Nucleus accumbens (tissue), 56 donors: ENCODE measurements at places on chromosomes 11 and 22.
A peak's percentile ranks its signal among the peaks of the same experiment; 100 is the strongest.

- no peak for DNase-seq
These were observed 73.3 kb downstream of the MYO7A start for GRCh38 chr11:77201370-77201769.

GRCh38 chr11:3047637-3048036 is 9.6 kb downstream of the CARS1 start:
- no peak for DNase-seq

DNA sequence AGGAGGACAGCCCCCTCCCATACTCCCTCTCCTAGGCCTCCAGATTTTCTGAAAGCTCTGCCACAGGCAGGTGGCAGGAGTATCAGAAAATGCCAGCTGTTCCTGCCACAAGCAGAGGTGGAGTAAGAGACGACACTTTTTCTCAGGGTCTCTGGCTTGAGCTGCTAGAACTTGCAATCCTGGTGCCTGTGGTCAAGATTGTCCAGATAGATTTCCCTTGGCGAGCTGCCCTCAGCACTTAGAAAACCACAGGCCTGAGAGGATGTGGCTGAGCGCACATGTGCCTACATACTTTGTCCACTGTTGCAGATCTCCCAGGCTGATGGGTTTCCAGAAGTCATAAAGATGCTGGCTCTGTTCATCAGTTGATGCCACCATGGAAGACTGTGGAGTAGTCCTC is 65.7 kb upstream of the NAV2 start:
- DNase-seq, result no peak

DNA sequence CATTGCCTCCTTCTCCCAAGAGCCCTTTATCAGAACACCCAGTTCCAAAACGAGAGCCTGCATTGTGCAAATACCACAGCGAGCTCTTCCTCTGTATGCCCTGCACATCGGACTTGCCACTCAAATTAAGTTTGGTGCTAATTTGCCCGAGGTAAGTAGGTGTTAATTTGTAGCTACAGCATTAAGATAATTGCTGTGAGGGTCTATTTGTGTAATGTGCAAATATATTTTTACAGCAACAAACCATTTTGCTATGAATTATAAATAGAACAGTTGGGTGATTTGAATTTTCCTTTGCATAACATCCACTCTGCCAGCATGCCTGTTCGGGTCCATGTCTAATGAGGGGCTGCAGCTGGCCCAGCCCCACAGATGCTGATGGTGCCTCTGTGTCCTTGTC is 8.1 kb downstream of the ARHGAP8 start:
- no peak for DNase-seq

DNA sequence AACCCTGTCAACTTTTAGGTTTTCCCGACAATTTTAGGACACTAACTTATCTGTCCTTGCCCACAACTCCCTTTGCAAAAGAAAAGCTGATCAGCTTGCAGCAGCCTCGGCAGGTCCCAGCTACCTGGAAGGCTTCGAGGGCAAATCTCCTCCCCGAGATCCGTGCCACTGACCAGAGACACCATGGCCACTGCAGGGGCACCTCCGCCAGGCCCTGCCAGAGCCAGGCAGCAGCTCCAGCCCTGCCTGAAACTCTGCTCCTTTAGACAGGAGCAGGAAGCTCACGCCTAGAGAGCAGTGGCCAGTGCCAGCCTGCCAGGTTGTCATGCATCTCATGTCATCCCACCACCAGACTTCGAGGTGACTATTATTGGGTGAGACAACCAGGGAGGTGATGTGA is 21.1 kb downstream of the KCNJ4 start:
- no peak for DNase-seq

DNA sequence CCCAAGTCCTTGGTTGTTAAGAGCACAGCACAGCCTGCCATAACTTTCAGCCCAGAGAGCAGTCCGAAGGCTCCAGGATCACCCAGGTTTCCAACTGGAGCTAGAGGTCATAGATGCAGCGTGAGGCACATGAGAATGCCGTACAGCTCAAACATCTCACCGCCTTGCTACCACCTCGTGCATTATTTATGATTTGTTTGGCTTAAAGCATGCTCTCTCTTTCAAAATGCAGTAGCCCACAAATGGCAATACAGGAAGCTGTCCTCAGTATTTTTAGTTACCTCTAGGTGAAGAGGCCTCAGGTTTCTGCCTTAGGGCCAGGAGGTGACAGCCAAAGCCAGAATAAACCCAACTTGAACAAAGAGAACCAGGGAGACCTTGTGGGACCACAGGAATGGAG is 14.4 kb downstream of the SCN3B start:
- no peak for DNase-seq

DNA sequence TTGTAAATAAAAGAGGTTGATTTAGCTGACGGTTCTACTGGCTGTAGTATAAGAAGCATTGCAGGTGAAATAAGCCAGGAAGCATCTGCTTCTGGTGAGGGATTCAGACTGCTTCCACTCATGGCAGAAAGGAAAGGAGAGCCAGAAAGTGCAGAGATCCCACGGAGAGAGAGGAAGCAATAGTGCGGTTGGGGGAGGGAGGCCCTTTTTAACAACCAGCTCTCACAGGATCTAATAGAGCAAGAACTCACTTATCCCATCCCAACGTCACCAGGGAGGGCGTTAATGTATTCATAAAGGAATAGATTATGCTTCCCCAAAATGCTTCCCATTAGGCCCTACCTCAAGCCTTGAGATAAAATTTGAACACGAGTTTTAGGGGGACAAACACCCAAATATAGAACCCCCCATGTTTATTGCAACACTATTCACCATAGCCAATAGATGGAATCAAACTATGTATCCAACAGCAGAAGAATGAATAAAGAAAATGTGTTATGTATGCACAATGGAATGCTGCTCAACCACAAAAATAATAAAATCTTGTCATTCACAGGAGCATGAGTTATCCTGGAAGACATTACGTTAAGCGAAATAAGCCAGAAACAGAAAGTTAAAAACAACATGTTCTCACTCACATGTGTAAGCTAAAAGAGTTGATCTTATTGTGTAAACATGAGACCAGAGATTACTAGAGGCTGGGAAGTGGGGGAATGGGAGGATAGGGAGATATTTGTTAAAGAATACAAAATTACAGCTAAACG is 908.3 kb upstream of the ANO3 start:
- DNase-seq, result no peak

GRCh38 chr11:123443851-123444623 is 14.0 kb downstream of the GRAMD1B start:
- DNase-seq, result no peak

- DNase-seq, result no peak
These were observed 519.4 kb downstream of the BRD1 start for GRCh38 chr22:49308300-49308699.

DNA sequence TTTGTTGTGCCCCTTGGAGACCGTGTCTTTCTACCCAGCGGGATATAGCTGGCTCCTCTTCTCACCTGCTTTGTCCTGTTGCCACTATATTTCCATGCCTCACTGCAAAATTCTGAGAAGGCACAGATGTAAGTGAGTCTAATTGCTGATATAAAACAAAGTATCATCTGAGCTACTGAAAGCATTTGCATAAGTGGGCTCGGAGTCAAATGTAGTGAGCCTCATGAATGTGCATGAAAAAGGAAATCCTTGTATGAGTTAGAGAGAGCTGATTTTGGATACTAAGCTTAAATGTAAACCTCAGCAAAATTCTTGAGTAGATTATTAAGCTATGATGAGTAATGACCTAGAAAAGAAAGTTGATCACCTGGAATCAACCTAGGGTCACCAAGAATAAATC is 13.9 kb downstream of the OVCH2 start:
- no peak for DNase-seq

GRCh38 chr11:71379701-71380100 is 68.5 kb downstream of the DHCR7 start:
- no peak for DNase-seq

DNA sequence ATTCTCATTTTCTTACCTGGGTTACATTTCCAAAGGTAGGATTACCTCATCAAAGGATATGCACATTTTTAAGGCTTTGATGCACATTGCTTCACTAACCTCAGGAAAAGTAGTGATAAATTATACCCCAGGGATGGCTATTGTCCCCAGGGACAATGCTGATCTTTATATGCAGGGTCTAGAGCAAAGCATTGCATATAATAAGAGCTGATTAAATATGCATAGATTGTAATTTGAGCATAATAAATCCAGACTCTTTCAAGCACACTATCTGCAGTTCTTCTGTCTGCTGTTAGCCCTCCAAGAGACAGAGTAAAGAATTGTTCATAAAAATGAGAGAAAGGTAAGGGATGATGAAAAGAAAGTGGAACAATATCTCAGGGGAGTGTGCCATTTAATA is 57.3 kb upstream of the SYT13 start:
- DNase-seq, result no peak

DNA sequence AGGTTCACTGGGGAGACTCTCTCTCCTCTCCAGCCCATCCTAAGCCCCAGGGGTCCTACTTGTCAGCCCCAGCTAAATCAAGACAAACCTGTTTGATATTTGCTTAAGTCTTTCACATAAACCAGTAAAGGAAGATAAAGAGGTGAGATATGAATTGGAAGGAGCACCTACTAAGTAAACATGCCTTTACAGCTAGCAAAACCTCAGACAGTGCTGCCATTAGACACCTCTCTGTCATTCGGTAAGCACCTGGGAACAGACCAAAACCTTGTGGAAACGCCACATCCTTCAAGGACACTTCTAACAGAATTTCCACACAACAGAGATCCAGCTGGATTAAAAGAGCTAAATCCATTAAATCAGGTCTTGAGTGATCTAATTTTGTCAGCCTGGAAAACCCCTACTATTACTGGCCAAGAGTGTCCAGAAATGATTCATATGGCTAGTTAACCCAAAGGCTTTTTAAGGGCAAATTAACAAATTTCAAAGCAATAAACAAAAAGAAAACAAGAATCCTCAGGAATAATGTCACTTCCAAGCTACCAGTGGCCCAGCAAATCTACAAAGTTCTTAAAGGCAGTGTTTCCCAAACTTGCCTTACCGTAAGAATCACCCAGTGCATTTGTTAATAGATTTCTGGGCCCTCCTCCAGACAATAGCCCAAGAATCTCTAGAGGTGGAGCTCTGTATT is 2.4 kb downstream of the VPS37C start:
- DNase-seq, result no peak

DNA sequence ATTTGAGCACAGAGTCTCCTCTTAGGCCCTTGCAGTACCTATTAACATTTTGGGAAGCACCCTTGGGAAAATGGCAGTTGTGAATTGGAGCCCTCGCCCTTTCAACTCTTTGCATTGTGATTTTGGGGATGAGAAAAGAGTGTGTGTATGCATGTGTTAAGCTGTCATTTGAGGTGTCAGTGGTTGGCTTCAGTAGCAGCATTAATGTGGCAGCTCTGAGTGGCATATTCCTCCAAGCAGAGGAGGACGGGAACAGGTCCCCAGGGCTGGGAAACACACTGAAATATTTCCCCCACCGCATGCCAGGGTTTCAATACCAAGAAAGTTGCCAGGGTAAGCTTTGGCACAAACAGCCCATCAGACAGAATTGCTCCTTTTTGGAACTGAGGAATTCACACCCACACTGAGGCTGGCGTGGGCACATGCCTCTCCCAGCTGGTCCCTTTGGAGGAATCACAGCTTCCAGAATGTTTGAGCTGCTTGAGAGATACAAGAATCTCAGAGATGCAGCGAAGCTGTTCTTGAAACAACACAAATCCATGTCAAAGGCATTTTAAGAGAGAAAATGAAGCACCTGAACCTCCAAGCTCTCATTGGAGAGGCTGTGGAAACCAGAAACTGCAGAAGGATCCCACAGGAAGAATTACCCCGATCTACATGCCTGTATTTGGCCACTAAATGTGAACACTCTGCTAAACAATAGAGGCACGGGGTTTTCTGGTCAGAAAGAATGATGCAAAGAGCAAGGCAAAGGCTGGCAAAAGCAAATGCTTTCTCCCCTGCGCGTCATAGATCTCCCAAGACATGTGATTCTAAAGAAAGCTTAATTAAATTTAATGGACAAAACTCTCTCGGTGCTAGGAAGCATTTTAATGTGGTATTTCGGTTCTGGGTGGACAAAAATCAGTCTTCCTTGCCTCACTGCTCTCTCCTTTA is 67.2 kb upstream of the RCN1 start:
- peak; percentile 12 for DNase-seq

DNA sequence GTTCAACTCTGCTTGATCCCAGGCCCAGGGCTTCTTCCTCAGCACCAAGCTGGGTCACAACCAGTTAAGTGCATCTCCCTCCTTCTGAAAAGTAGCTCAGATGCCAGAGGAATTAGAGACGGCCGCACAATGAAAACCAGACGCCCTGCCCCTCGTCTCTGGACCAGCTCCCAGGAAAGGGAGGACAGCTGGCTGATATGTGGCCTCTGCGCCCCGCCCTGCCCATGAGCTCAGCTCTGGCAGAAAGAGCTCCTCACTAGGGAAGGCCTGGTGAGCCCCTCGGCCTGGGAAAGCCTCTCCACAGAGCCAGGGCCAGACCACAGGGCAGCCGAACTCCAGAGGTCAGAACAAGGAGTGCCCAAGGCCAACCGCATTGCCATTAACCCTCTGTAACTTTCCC is 18.1 kb upstream of the SCGB1A1 start:
- peak; percentile 40 for DNase-seq

- no peak for DNase-seq
These were observed 30.1 kb downstream of the HIRA start for GRCh38 chr22:19401483-19401882.

DNA sequence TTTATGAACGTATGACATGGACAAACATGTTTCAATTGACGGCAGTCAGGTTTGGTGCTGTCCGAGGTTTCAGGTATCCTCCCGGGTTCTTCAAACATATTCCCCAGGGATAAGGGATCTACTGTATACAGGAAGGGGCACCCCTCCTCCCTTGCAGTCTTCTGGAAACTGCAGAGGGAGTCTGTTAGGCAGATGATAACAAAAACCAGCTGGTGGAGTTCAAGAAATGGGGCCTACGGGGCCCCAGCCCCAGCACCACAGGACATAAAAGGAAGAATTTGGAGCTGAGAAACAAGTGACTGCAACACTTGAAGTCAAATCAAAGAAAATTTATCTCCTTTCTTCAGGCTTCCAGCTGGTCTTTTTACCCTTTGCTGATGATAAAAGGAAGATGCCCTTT is 32.1 kb downstream of the SNU13 start:
- no peak for DNase-seq

GRCh38 chr11:65547446-65548125 is 10.6 kb downstream of the LTBP3 start:
- DNase-seq, result no peak

DNA sequence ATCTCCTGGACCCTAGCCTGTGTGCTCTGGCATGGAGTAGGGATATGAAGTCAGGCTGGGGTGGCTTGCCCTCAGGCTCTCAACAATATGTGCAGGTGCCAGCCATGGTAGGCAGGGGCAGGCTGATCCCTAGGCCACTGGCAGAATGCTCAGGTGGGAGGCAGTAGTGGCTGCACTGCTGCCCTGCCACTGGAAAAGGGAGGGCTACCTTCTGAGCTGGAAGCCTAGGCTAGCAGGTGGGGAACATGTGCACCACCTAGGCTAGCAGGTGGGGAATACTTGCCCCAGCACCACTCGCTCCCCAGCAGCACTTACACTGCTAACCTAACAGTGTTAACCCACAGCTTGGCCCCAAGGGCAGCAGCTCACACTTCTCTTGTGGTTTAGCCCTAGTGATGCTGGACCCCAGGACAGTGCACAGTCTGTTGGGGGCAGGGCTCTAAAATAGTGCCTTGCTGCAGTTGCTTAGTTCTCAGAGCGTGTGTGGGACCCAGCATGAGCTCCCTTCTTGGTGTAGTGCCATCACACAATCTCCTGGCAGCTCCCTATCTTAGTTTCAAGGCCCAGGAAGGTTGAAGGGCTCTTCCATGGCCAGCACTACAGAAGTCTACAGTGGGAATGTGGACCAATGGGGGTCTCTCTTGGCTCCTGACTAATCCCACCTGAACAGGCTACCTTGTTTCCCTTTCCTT is 130.8 kb downstream of the FCHSD2 start:
- no peak for DNase-seq
